Posterior cingulate gyrus (tissue), 11 donors: ENCODE measurements at places on chromosomes 1 and 21.
A peak's percentile ranks its signal among the peaks of the same experiment; 100 is the strongest.

DNA sequence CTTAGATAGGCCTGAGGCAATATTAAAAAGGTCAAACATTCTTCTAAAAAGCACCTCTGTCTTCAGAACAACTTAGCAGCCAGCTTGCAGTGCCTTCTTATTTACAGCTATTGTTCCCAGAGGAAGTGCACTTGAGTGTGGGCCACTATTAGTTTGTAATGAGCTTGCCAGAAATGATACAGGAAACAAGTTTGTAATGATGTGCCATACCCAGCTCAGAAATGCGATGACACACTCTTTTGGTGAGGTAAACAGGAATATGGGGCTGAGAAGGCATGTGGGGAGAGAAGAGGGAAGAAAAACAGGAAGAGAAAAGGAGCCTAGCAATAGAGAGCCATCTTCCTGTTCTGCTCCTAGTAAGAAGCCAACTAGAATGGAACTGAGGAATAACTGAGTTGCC is 295.4 kb downstream of the AGBL4 start:
- DNase-seq: no peak

DNA sequence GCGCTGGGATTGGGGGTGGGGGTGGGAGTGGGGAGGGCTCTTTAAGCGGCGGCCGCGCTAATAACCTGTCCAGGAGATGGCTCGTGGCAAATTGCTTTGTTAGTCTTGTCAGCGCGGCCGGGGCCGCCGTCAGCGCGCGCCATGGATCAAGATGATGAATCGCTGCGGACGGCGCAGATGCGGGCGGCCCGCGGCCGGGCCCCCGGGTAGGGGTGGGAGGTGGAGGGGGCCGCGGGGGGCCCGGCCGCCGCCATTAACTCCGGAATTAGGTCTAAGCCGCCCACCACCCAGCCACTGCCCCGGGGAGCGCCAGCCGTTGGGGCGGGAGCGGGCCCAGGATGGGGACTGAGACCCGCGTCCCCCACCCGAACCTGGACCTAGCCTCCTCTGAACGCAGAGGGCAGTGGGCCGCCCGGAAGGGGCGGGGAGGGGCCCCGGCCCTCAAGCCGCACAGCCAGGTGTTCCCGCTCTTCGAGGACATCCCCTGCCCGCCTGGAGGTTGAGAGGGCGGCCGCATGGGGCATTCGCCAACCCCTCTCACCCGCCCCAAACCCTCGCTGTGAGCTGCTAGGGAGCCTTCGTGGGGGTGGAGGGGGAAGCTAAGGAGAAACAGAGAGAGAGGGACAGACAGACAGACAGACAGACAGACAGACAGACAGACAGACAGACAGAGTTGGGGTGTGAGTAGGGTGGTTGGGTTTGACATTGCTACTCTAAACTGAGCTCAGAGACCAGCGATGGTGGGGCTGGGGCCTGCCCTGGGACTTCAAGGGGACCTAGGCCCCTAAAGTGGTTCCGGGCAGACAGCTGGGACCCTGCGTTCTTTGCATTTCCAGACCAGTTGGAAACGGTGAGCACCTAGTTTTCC is 3.8 kb upstream of the DMBX1 start:
- no peak for DNase-seq

GRCh38 chr1:199590708-199591107 is 436.8 kb upstream of the NR5A2 start:
- no peak for DNase-seq

DNA sequence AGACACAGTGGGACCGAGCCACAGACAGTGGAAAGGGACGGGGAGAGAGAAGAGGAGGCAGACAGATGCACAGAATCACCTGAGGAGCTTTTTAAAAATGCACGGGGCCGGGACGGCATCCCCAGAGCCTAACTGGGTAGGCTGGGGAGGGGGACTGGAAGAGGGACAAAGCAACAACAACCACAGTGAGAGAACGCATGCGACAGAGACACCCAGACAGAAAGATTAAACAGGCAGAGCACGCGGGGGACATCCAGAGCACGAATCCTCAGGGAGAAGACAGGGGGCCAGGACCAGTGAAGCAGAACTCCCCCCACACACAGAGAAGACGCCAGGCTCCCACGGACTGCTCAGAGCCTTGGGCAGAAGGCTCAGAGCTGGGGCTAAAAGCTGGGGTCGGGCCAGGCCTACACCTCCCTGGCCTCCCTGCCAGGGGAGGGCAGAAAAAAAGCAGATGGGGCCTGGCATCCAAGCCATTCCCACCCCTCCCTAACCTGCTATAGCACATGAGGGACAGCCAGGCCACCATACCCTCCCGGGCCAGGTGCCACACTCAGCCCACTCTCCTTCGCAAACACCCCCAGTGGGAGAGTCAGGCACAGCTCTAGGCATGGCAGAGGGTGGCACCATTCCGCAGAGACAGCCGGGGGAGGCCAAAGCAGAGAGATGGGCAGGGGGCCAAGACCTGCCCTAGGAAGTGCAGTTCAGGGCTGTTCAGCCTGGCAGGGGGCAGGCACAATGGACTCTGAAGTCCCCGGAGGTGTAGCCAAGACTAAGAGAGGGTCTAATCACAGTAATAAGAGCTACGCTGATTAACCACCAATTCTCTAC is 29.8 kb upstream of the COL16A1 start:
- peak; percentile 92 for DNase-seq

- no peak for DNase-seq
Observed at GRCh38 chr1:168135921-168136708, 615 bp downstream of the GPR161 start.

- DNase-seq: no peak
Observed at GRCh38 chr1:109373126-109373525, 24.6 kb downstream of the SORT1 start.

DNA sequence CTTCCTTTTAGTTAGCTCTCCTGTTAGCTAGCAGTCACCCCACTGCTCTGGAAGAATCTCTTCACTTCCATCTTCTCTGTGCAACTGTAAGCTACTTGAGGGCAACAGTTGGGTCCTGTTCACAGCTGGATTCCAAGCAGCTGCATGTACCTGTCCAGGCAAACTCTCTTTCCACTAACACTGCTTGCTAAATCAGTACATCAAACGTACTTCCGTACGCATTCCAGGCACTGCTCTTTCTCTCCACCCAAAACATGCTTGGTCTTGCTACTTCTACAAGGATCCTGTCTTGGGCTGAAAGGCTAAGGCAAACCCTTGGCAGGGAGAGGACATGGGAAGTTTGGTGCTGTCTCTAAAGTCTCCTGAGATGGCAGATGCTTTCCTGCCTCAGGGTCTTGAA is 139.2 kb upstream of the CACNA1E start:
- no peak for DNase-seq

GRCh38 chr1:80154176-80154575 is 1147.6 kb upstream of the ADGRL4 start:
- DNase-seq: no peak

DNA sequence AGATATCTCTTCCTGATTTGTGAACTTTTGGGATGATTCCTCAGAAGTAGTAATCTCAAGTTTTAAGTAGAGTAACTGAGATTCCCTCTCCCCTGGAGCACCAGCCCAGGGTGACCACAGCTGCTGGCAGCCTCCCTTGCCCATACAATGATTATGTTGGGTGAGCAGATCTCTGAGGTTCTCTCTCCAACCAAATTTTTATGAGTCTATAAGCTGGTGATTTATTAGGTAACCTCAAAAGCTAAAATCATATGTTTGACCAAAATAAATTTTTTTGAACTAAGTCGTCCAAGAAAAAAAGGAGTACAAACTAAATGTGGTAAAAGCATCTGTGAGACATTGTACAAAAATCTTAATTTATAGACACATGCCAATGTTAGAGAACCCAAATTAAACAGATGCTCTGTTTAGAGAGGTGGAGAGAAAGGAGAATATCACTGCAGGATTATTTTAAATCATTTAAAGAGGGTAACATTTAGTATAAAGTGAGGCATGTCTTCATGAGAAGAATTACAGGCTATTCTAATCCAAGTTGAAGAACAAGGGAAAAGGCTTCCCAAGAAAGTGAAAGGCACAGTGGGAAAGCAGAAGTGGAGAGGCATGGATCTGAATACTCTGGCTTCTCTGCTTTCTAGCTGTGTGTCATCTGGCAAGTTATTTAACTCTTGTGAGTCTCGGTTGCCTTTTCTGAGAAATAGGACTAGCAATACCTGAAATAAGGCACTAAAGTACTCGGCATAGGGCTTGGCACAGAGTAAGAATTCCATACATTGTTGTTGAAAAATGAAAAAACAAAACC is 2.5 kb downstream of the AKNAD1 start:
- DNase-seq: no peak

- DNase-seq: no peak
Observed at GRCh38 chr1:167093846-167094516, at the start of gene STYXL2. TSS of gene STYXL2 (plus strand) at chr1:167094075. CDS start at chr1:167094850, 775 bp downstream.

DNA sequence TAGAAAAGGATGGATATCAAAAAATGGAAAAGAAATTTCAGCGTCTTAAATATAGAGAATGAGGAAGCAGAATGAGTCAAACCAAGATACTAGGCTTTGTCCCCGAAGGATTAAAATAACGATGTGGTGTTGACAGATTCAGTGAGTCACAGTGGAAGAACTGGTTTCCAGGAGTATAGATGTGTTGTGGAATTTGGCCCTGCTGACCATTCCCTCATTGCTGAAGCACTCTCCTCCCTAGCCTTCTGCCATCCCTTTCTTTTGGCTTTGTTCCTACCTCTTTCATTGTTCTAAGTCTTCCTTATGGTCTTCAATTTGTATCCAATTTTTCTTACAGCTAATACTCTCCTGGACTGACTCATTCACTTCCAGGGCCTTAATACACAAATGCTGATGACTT is 23.1 kb upstream of the USP25 start:
- no peak for DNase-seq

- no peak for DNase-seq
Observed at GRCh38 chr1:89070509-89070908, 5.5 kb upstream of the GBP1 start.

DNA sequence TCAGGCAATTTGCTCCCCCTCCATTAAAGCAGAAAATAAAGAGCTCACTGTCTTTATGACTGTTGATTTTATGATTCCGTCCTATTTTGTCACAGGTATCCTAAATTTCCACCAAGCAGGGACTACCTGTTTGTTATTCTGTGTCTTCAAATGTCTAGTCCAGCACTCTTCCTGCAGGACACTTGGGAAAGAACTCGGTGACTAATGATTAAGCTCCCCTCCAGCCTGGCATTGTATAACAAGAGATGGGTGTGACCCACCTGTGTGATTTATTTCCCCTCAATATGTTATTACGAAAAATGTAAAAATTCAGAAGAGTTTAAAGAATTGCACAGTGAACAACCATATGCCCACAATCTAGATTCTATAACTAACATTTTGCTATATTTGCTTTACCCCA is 42.9 kb upstream of the LRRN2 start:
- DNase-seq: no peak

DNA sequence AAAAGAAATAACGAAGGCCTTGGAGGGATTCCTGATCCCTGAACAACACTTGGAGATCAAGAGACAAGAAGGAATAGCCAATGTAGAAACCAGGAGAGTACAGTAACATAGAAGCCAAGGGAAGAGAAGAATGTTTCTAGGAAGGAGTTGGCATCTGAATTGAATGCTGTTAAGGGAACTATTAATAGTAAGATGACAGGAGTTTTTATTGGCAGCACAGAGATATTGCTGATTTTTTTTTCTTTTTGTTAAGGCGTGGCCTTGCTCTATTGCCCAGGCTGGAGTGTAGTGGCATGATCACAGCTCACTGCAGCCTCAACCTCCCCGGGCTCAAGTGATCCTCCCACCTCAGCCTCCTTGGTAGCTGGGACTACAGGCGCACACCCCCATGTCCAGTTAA is 9.6 kb upstream of the SFT2D2 start:
- no peak for DNase-seq

DNA sequence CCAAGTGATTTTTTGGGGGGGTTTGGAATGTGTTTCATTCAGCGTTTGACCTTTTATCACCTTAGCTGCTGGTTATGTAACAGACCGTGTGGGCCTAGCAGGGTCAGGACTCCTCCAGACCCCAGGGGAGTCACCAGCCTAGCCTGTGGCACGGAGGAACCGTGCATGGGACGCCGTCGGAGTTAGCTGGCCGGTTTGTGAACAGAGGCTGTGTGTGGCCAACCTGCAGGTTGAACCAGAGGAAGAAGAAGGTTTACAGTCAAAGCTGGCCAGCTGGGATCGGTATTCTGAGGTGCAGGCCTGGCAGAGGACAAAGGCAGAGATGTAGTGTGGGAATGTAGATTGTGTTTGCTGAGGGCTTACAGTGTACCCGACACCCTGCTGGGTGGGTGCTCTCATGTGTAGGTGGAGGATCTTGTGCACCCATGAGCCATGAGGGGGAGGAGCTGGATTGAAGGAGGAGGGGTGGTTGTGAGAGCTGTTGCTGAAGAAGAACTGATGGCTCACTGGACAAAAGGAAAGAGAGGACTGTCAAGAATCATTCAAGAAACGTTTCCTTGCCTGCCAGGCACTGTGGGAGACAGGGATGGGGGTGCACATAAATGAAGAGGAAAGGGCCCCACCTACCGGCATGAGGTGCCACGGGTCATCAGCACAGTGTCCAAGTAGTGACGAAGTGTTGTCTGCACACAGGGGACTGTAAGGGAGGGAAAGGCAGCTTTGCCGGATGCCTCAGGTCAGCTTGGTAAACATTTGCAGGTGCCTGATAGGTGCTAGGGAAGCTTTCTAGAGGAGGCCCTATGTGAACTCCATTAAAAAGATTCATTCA is 40.0 kb upstream of the PWP2 start:
- no peak for DNase-seq

GRCh38 chr1:118337346-118337745 is 152.3 kb upstream of the SPAG17 start:
- DNase-seq: no peak

DNA sequence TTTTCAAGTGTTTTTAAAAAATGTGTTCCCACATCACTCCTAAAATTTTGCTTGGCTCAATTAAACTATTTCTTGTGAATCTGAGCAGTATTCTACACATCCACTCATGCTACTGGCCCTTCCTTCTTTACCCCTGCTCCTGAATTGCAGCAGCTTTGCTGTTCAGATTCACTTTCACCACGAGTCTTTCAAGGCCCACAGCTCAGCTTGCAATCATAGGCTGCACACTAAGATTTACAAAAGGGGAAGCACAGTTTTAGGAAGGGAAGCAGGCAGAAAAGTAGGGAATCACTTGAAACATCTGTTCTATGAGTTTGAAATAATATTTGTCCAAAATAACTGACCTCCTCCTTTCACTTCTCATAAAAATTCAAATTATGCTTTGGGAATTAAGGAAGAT is 70.9 kb upstream of the EDEM3 start:
- no peak for DNase-seq

GRCh38 chr21:38683222-38683621 is 122.5 kb upstream of the ETS2 start:
- no peak for DNase-seq

GRCh38 chr1:186139701-186140100 is 235.4 kb downstream of the TPR start:
- no peak for DNase-seq
